ENCODE measurements at places on chromosomes 3 and 15.
A peak's percentile ranks its signal among the peaks of the same experiment; 100 is the strongest.

- no peak for DNase-seq
Observed at GRCh38 chr3:52061121-52061910, 4.9 kb upstream of the DUSP7 start.

DNA sequence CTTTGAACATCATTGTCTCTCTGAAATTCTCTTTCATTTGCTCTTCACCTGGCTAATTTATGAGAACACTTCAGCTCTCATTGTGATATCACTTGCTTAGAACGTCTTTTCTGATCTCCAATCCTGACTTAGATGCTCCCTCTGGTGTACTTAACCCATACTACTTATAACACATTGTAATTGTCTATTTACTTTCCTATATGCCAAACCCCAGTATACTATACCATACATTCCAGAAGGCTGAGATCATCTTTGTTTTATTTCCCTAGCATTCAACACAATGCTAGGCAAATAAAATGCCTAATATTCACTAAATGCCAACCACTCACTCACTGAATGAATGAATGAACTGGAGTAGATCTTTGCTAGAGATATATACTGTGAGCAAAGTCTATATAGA lies 27.0 kb upstream of the PEX5L start:
- no peak for DNase-seq

DNA sequence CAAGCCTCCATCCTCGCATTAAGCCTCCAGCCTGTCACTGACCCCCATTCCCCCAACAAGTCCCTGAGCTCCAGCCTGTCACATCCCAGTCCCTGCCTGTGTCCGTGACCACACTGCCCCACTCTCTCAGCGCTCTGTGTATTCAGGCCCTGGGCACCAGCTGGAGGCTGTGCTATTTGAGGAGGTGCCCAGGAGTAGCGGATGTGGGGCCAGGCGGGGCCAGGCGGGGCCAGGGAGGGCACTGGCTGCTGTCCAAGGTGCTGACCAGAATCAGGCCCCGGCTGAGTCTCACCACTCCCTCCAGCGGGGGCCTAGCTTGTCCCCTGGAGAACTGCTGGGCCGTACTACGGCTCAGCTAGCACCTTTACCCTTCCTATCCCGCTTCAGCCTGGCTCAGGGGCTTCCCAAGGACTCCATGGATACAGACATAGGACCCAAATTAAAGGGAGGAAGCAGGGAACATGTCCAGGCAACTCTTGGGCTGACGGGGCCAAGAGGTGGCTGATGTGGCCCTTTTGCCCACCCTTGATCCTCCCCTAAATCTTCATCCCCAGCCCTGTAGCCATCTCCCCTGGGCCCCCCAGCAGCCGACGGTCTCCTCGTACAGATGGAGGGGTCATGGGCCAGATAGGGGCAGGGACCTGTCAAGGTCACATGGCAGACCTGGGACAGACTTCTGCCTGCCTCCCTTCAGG lies 1.1 kb downstream of the HHATL start:
- DNase-seq: peak; percentile 33

GRCh38 chr3:48222616-48223513 lies at the start of gene CAMP:
Gene CAMP (plus strand): TSS chr3:48223495. CDS start chr3:48223512, 17 bp downstream.
- DNase-seq: no peak

- DNase-seq: no peak
Observed at GRCh38 chr3:159346271-159346903, 544.5 kb downstream of the MFSD1 start.

DNA sequence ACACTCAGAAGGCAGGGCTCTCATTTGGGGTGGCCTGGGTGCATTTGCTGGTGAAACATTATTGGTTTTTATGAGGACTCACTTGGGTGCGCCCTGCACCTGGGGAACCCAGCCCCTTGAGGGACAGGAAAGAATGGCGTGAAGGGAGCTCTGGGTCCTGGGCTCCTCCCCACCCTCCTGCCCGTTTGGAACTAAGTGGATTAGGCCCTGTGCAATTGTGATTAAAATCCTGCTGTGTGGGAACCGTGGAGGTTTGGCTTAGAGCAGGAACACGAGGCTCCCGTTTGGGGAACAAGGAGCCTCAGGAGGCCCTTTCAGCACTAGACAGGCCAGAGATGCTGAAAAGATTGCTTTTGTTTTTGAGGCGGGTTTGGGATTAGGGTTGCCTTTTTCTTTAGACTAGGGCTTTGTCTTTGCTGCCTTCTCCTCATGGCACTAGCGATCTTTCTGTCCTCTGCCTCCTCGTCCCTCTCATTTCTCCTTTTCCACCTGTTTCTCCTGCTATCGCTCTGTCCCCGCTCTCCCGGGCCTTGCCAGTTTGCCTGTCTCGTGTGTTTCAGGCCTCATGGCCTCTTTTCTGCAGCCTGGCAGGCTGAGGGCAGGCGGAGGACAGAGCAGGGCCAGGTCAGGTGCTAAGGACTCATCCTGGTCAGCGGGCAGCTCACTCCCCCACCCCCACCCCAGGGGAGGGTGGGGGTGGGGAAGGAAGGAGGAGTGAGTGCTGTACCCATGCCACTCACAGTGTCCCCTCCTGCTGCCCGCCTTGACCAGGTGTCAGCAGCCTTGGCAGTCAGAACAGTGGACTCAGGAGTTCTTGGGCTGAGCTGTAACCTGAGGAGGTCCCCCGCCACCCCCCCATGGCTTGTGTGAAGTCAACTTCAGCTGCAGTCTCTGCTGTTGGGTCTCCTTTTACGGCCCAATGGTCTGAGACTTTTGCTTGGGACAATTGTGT lies 8.6 kb downstream of the MAPKAPK3 start:
- no peak for DNase-seq

- DNase-seq: no peak
Observed at GRCh38 chr15:78950902-78951840, 6.3 kb upstream of the CTSH start.

DNA sequence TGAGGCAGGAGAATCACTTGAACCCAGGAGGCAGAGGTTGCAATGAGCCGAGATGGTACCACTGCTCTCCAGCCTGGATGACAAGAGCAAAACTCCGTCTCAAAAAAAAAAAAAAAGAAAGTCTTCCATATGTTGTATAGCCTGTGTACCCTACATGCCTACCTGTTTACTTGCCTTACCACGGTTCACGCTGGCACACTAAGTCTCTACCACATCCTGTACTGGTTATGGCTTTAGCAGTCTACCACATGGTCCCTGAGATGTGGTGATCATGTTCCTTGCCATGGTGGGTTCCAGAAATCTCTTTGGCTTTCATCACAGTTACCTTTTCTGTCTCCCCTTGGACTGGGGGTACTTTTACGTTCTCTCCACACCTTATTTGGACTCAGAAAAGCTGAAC lies 63.8 kb upstream of the TBC1D5 start:
- DNase-seq: no peak

DNA sequence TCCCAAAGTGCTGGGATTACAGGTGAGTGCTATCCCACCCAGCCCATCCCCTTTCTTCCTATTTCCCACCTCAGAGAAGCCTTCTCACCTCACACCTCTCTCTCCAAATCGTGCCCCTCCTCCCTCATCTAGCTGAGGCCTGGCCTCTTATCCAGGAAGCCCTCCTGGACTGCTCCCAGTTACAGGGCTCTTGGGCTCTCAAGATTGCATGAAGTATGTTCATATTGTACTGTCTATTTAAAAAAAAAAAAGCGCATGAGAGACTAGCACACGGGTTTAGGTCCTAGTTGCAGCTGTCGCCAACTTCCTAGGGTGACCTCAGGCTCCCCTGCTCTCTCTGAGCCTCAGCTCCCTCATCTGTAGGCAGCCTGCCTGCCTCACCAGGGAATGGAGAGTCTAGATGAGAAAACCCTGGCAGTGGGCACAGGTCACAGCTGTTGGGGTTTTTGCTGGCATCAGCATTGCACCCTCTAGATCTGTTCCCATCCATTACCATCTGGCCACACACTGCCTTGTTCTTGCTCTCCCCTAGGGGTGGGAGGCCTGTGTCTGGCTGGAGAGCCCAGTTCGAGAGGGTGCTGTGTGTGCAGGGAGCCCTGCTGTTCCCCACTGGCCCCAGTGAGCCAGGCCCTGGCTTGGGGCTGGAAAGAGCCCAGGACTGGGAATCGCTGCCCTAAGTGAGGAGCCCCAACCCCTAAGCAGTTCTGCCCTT lies 24.2 kb upstream of the C15orf39 start:
- DNase-seq: no peak

DNA sequence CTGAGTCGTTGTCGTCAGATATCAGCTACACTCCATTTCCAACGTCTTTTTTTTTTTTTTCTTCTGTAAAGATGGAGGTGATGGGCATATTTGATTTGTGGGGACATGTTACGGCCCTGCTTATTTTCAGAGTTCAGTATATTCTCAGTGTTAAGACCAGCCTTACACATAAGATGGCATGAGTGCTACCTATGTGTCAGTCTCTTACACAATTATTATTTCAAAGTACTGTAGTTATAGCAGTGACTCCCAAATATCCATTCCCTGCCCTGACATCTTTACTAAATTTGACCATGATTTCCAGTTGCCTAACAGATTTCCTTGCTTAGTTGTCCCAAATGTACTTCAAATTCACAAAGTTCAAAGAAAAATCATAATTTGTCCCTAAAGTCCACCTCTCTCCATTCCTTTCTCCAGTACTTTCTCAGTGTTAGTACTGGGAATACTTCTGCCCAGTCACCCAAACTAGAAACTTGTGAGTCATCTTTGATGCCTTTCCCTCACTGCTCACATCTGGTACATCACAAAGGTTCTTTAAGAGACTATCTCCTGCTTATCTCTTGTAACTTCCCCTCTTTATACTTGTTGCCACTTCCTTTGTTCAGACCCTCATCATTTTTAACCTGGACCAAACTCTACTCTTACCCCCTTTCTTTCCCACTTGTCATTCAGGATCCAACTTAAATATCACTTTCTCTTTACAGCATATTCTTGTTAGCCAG lies 67.0 kb downstream of the ZNF609 start:
- no peak for DNase-seq

- DNase-seq: no peak
Observed at GRCh38 chr15:38411902-38412301, 42.0 kb upstream of the FAM98B start.

DNA sequence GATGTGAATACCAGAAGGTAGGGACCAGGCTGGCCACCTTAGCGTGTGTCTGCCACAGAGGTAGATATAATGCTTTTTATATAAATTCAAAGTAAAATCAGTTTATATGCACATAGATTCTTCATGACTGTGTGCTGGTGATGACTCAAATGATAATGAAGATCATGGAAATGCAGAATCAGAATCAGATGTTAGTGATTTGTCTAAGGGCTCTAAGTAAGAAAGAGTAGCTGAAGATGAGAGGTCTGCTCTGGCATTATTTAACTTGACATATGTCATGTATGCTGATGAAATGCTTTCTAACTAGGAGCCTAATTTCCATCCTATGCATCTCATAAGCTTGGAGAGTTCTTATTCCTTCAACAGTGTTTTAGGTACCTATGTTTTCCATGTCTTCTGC lies 50.3 kb upstream of the DPH6 start:
- no peak for DNase-seq

GRCh38 chr3:120028271-120029047 lies 65.8 kb downstream of the GSK3B start:
- no peak for DNase-seq

DNA sequence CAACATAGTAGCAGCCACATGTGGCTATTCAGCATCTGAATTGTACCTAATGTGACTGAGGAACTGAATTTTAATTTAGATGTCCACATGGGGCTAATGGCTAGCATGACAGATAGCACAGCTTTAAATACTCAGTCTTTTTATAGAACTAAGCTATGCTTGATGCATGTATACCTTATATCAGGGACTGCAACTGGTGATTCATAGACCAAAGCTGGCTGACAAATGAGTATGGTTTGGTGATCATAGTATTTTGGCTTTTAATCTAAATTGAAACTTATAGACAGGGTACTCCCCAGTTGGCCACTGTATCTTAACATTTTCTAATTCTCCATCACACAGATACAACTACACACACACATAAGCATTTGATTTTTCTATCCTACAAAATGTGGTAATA lies 83.6 kb downstream of the IGSF11 start:
- DNase-seq: no peak

- DNase-seq: no peak
Observed at GRCh38 chr15:64665179-64665578, 110.2 kb downstream of the RBPMS2 start.

DNA sequence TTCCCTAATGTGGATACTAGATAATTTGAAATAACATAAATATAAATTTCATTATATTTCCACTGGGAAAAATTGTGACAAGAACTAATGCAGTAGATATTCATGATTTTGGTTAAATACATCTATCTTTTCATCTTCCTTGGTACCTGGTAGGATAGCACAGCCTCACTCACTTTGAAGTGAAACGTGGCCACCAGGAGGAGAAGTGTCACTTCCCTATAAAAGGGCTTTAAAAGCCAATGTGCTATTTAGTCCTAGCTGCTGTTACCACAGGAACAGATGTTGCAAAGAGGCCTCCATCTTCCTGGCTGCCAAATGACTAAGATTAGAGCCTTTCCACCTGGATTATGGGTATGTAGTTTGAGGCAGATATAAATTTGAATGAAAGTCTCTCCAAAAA lies 140.0 kb downstream of the PLOD2 start:
- DNase-seq: no peak

DNA sequence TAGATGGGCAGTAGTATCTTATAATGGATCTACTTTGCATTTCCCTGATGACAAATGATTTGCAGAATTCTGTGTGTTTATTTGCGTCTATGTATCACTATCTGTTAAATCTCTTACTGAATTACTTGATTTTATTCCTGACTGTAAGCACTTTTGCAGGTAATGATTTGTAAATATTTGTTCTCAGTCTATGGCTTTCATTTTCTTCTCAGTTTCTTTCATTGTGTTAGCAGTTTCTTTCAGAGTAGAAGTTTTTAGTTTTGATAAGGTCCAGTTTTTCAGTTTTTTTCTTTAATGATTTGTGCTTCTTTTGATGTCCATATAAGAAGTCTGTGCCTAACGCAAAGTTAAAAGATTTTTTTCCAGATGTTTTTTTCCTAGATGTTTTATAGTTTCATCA lies 12.9 kb downstream of the SLC25A36 start:
- DNase-seq: no peak

GRCh38 chr3:128917291-128917690 lies 37.9 kb downstream of the ACAD9 start:
- no peak for DNase-seq

- no peak for DNase-seq
Observed at GRCh38 chr3:149566292-149566975, 91.4 kb downstream of the WWTR1 start.

- DNase-seq: no peak
Observed at GRCh38 chr3:100106094-100106493, 8.2 kb downstream of the FILIP1L start.

DNA sequence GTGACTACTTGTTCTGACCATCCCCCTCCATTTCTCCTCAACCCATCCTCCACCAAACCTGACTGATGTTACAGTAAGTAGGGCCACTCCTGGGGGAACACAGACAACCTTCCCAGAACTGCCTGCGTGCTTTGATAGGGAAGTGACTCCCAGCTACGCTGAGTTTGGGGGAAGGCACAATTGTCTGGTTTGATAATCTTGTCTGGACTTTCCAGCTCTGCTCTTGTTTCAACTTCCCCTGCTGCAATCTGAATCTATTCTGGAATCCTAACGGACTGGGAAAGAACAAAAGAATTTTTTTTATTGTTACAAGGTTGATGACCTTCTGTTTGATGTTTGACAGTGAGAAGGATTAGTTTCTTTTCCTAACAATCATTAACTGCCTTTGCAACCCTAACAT lies 895.6 kb downstream of the ROBO1 start:
- DNase-seq: no peak

- DNase-seq: no peak
Observed at GRCh38 chr3:182005219-182005618, 293.5 kb downstream of the SOX2 start.

GRCh38 chr3:15159501-15160136 lies 46.4 kb upstream of the CAPN7 start:
- no peak for DNase-seq
